Eye (tissue), 1 donor: ENCODE measurements at places on chromosomes 16 and 17.

DNA sequence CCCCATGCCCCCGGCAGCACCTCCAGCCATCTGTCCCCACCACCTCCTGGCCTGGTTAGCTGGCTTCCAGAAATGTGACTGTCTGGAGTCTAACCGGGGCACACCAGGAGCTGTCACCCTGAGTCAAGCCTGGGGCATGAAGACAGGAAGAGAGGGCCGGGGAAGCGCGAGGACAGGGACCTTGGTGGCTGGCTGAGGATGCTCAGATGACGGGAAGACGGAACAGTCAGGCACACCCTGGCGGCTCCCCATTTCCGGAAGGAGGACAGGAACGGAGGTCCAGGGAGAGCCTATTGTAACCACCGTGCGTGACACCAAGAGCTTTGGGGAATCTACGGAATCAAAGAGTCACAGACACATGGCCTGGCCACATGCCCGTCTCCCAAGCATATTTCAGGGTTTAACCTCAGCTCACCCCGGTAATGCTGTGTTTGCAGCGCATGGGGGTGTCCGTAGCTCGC, 51.7 kb downstream of the SDK2 start:
- peak; percentile 70 for DNase-seq

DNA sequence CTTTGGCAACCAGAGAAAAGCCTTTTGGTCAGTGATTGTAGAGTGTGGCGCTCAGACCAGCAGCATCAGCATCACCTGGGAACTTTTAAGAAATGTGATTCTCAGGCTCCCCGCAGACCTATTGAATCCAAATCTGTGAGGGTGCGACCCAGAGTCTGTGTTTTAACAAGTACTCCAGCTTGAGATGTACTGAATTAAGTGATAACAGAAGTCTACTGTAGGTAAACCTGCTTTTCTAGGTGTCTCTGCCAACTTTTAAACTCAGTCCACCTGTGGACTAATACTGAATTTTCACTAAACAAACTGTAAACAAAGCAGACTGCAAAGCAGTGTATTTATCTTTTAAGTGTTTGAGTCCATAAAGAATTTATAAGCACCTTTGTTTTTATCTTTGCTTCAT, 43.6 kb downstream of the NUP93 start:
- DNase-seq, result no peak

GRCh38 chr17:28008513-28008912, 34.0 kb upstream of the NLK start:
- DNase-seq, result peak; percentile 70

GRCh38 chr16:49810831-49811230, 45.1 kb downstream of the ZNF423 start:
- peak; percentile 75 for DNase-seq

DNA sequence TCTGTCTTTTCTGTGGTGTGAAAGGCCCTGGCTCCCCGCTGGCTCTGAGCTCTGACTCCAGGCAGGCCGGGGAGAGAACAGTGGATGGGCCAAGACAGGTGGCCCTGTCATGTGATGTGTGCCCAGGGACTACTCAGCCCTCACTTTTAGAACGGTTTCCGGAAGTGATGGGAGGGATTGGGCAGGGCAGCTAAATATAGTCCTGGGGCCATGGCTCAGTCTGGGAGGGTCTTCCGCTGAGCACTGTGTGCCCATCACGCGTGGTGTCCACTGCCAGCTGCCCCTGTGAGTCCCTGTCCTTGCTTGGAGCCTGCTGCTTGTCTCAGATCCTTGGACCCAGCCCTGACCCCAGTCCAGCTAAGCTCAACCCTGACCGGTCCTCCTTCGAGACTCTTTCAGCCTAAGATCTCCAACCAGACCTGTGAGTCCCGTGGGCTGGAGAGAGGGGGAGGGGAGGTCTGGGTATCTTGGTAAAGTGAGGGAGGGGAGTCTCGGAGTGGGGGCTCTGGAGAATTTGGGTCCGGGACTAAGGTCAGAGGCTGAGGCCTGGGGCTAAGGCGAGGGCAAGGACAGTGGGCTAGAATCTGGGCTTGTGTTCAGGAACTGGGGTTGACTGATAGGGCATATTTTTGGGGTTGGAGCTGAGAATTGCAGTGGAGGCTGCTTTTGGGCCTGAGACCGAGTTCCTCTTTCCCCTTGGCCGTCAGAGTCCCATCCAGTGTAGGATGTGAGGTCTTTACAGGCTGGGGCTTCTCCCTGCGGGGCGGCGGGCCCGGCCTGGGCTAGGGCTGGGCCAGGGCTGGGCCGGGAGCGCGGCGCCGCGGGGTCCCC, at the start of gene TRIM72:
TRIM72 (plus strand) TSS at position 243 of the 831 bp plus-strand sequence. CDS start 620 bp downstream, outside the sequence.
- DNase-seq, result no peak

DNA sequence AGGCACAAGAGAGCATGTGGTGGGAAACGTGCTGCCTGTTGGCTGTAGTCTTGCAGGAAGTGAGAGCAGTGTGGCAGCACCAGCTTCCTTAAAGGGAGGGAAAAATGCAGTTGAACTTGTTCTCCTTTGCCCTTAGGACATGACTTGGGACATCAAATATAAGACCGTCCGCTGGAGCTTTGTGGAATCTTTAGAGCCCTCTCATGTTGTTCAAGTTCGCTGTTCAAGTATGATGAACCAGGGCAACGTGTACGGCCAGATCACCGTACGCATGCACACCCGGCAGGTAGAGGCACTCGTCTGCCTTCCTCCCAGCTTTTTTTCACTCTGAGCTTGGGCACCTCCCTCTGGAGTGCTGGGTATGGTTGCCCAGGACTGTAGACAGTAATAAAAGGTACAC, 23.3 kb downstream of the GPR179 start:
- DNase-seq, result peak; percentile 31

DNA sequence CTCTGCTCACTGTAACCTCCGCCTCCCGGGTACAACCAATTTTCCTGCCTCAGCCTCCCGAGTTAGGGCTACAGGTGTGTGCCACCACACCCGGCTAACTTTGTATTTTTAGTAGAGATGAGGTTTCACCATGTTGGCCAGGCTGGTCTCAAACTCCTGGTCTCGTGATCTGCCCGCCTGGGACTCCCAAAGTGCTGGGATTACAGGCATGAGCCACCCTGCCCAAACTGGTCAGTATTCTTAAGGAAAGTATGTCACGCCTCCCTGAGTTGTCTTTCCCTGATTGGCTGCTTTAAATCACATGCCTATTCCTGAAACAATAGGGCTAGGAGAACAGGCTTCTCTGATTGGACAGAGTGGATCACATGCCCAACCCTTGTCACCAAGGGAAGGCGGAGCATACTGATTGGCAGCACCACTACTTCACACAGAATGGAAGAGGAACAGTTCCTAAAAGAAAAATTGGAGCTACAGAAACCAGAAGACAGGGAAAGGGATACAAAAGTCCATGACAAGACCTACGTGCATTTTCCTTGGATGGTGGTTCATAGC, 17.6 kb upstream of the CYB5B start:
- no peak for DNase-seq

GRCh38 chr16:48611329-48612137, 1.6 kb upstream of the N4BP1 start:
- DNase-seq, result no peak

DNA sequence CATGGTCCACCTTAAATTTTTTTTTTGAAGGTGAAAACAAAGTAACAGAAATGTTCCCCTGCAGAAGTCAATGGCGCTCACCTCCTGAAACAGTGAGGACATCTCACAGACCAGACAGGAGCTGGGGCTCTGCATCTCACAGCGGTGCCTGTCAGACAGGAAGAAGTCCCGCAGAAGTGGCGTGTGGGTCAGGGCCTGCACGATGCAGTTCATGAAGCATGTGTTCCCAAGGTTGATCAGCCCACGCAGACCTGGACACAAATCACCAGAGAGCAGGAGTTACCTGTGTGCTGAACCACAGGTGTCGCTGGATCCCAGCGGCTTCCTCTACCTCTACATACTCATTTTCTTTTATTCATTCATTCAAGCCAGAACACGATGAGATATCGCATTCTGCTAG, 24.9 kb downstream of the USP22 start:
- no peak for DNase-seq

DNA sequence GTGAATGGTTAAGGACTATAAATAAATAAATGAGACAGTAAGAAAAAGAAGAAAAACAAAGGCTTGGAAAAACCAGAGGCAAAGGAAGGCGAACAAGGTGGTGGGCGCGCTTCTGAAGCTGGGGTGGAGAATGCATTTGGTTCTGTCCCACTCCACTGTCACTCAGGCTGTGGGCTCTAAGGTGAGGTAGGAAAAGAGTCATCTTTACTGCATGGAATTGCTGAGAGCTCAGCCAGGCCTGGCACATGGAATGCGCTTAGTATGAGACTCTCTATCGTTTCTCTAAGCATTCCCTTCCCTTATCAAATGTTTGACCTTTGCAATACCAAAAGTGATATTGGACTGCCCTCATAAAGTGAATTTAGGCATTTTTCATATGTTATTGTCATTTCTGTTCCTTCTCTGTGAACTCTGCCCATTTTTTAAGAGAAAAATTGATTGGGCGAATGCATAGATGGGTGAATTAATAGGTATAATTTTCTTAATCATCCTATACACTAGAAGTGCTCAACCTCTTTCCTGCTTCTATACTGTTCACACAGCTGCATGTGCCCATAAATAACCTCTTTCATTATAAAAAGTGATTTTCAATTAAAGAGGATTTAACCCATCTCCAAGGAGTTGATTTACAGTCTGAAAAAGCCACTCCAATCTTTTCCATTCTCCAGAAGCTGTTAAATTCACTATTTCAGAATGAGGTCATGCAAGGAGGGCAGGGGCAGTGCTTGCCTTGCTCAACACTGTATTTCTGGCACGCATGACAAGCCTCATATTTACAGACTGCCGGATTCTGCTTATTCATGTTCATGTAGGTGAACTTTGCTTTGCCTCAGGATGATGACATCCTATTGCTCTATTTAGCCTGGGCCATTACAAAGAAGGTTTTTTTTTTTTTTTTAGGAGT, 87.7 kb downstream of the MYH10 start:
- no peak for DNase-seq

- DNase-seq, result no peak
These were observed 16.8 kb upstream of the MTSS2 start for GRCh38 chr16:70702624-70703023.

DNA sequence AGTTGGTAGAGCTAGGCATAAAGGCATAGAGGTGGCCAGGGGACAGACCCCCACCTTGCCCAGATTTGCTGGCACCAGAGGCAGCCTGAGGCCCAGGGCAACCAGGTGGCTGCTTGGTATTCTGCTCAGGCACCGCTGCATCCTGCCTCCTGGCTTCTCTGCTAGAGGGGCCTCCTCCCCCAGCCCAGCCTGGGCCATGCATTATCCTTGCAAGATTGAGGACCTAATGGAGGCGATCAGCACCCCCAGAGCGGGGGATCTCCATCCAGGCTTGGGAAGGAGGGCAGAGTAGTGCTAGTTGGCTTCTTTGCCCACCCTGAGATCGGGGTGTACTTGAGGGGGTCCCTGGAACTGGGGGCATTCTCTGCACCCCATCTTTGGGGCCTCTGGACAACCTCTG, 23.8 kb downstream of the CDK5RAP3 start:
- peak; percentile 51 for DNase-seq

DNA sequence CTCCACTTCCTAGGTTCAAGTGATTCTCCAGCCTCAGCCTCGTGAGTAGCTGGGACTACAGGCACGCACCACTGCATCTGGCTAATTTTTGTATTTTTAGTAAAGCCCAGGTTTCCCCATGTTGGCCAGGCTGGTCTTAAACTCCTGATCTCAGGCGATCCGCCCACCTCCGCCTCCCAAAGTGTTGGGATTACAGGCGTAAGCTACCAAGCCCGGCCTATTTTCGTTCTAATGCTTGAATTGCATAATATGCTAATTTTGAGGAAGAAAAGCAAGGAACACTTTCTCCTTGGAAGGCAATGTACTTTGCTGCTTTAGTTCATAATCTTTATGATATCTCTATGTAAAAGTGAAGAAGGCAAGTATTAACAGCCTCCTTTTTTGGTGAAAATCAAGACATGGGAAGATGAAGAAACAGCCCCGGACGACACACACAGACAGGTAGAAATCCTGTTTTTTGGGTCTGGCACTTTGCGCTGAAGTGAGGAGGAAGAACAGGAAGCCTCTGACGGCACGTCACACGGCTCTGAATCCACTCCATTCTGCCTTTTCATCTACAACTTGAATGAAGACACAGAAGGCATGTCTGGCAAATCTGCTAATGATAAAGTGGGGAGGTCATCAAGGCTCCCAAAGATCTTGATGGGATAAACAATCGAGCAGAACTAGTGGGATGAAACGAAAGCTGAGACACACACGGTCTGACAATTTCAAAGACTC, 24.9 kb downstream of the VPS53 start:
- no peak for DNase-seq
